ENCODE measurements at places on chromosomes 7 and 10. TPM values are rescaled to one million over a fixed set of nuclear protein-coding genes. Genes with fewer than 3 reads are reported as not detected.

DNA sequence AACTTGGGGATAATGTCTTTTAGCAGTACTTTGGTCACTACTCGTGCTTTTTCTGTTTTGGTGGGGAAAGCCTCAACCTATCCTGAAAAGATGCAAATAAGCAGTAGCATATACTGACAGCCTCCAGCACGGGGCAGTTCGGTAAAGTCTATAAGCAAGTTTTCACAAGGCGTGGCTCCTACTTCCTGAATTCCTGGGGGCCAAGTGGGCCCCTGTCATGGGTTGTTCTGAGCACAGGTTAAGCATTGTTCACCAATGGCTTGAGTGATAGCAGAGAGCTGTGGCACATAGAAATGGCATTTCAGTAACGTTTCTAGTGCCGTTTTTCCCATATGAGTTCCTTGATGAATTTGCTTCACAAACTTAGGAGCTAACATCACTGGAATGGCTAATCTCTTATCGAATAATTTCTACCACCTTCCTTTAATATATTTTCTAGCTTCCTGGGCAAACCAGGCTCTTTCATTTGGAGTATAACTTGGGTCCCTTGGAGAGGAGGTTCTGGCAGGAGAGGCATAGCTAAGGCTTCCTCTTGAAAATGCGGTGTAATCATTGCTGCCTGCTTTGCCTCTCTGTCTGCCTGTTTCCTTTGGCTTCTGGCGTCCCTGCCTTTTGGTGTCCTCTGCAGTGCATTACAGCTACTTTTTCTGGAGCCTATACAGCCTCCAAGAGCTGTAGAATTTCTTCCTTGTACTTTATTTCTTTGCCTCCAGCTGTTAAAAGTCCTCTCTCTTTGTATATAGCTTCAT, 11.7 kb upstream of the ZNF239 start:
- DNase-seq: no peak

DNA sequence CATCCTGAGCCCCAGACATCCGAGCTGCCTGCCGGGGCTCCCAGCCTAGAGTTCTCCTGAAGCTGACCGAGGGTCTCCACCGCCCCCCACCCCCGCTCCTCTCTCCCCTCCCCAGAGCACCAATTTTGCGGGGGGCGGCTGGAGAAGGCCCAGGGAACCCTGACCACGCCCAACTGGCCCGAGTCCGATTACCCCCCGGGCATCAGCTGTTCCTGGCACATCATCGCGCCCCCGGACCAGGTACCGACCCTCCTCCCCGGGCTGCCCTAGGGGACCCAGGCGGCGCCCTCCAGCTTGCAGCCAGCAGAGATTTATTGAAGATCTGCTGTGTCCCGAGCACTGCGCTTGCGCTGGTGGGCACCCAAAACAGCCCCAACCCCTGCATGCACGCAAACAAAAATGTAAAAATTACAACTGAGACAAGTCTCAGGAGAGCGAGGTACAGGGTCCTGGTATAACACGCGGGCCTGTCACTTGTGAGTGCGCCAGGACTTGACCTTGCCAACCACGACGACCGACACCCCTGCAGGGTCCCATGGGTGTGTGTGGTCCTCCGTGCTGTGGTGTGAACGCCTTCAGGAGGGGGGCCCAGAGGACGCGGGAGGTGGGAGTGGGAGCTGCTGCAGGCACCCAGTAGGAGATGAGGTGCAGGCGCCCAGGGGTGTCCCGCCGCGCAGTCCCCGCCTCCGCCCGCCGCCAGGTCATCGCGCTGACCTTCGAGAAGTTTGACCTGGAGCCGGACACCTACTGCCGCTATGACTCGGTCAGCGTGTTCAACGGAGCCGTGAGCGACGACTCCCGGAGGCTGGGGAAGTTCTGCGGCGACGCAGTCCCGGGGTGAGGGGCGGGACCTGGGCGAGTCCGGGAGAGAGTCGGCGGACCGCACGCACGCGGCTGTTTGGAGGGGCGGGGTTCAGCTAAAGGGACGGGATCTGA, 3.1 kb downstream of the PCOLCE start:
- DNase-seq: no peak

GRCh38 chr10:71225291-71226058, 13.1 kb downstream of the UNC5B start:
- no peak for DNase-seq

The ZNF727 gene
- not detected for total RNA-seq

The OPALIN gene
- not detected for total RNA-seq
